Stimulated activated CD4-positive, alpha-beta T cell treated with anti-CD3 and anti-CD28 coated beads, Interleukin-12 subunit alpha, Interleukin-12 subunit beta, amount 100 ng/mL, for 24 hours (primary cell): ENCODE measurements at places on chromosomes 1 and 21.
A peak's percentile ranks its signal among the peaks of the same experiment; 100 is the strongest.

- peak; percentile 65 for DNase-seq
Observed at GRCh38 chr1:17125756-17126237, 6.5 kb upstream of the PADI2 start.

GRCh38 chr21:17492415-17493168, 20.3 kb upstream of the CXADR start:
- DNase-seq: no peak

GRCh38 chr1:11486231-11487009, 7.5 kb downstream of the DISP3 start:
- no peak for DNase-seq

DNA sequence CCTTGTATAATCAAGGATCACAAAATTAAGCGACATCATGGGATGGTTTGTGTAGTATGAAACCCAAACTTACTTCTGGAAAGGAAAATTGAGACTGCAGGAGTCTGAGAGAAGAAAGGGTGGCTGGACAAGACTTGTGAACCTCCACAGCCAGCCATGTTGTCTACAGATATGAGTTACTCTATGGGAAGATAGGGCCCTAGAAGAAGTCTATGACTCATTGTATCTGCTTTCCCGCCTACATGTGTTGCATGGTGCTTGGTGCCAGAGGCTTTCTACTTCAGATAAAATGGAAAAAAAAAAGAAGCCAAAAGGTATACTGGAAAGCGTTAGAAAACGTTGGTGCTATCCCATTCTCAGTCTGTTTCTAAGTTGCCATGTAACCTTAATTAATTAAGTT, 18.7 kb upstream of the OR6N2 start:
- DNase-seq: no peak

DNA sequence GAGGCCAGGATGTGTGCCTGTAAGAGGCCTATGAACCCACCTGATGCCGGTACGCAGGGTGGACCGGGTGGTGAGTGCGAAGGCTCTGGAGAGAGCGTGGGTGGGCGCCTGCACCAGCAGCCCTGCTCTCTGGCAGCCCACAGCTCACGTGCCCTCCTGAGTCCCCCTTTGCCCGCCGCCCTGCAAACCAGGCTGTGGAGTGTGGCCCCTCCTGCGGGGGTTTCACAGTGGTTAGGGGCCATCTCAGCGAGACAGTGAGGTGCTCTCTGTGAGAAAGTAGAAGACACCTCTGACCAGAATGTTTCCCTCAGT, 22.3 kb downstream of the RHBG start:
- DNase-seq: no peak

GRCh38 chr1:76267631-76268030, 193.1 kb downstream of the ST6GALNAC3 start:
- DNase-seq: no peak

- no peak for DNase-seq
Observed at GRCh38 chr21:42117967-42118780, 47.1 kb downstream of the UMODL1 start.

DNA sequence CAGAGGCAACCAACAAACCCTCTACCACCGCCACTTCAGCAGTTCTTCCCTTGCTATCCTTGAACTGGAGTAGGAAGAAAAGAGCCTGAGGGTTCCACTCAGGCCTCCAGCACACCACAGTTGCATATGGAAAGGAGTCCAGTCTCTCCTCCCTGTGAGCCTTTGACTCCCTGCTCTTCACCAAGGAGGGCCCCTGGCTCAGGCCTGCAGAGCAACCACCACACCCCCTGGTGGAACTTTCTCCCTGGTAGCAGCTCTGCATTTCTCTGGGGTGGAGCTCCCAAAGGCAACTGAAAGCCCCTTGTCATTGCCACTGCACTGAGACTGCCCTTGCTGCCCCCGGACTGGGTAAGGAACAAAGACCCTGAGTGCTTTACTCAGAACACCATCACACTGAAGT, 1021.5 kb upstream of the ADGRL2 start:
- no peak for DNase-seq

DNA sequence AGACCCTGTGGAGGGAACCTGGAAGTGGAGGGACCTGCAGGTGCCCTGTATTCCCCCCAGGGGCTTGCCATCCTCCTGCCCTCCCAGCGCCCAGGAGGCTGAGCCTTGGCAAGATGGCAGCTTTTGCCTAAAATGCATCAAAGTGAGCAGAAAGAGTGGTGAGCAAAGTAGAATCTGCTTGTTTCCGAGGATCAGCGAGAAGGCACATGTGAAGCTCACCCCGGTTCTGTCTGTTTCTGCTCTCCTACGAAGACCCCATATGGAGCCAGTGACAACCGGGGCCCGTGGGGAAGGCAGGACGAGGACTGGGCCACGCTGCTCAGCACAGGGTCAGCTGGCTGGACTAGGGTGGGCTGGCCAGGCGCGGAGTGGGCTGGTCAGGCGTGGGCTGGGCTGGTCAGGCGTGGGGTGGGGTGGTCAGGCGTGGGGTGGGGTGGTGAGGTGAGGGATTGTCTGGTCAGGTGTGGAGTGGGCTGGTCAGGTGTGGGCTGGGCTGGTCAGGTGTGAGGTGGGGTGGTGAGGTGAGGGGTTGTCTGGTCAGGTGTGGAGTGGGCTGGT, 5.2 kb upstream of the FNDC10 start:
- no peak for DNase-seq

GRCh38 chr1:8361198-8361849, 43.4 kb downstream of the SLC45A1 start:
- DNase-seq: no peak

DNA sequence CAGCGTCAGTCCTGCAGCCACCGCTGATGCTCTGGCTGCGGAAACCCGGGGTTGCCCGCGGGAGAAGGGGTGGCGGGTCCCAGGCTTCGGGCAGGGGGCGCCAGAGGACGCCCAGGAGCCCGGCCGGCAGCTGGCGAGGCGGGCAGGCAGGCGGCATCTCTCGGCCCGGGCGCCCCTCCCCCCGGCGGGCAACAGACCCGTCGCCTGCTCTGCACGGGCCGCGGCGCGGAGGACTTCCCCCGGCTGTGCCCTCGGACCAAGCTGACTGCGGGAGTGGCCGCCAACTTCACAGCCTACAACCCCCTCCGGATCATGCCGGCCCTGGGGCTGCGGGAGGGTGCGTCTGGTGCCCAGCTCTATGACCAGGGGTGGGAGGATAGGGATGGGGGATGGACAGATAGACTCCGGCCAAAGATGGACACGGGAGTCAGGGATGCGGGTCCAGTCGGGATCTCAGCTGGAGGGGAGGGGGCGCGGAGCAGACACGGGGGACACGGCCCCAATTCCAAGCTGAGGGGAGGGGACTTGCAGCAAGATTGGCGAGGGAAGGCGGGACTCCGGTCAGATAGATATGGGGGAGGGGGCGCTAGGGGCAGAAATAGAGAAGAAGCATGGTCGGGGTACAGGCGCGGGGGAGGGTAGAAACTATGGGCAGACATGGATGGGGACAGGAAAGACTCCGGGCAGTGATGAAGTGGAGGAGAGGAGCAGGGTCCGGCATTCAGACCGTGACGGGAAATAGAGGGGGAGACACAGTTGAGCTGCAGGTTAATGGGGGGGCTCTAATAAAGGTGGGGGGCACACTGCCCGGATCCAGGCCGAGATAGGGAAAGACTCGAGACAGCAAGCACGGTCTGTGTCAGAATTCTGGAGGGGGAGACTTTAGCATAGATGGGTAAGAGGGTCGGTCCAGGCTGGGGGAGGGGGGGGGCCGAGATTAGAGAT, 1.1 kb downstream of the ADGRB2 start:
- DNase-seq: peak; percentile 34

DNA sequence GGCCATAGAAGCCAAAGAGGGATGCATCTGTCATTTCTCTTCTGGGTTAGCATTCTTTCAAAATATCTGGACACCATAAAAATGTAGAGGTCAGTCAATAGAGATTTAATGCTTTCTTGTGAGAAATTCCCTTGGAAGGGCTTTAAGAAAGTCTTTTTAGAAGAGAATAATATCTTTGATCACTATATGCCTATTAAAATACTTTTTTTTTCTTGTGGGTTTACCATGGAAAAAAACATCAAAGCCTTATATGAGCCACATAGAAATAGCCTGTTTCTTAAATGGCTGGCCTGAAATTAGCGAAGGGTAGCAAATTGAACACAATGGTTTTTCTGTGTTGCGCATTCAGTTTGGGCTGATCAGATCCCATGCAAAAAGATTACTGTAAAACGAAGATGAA, 36.8 kb downstream of the BACE2 start:
- no peak for DNase-seq

GRCh38 chr1:66764994-66765578, 12.8 kb downstream of the DYNLT5 start:
- DNase-seq: no peak

GRCh38 chr1:27394925-27395324, 2.5 kb downstream of the GPR3 start:
- DNase-seq: no peak

DNA sequence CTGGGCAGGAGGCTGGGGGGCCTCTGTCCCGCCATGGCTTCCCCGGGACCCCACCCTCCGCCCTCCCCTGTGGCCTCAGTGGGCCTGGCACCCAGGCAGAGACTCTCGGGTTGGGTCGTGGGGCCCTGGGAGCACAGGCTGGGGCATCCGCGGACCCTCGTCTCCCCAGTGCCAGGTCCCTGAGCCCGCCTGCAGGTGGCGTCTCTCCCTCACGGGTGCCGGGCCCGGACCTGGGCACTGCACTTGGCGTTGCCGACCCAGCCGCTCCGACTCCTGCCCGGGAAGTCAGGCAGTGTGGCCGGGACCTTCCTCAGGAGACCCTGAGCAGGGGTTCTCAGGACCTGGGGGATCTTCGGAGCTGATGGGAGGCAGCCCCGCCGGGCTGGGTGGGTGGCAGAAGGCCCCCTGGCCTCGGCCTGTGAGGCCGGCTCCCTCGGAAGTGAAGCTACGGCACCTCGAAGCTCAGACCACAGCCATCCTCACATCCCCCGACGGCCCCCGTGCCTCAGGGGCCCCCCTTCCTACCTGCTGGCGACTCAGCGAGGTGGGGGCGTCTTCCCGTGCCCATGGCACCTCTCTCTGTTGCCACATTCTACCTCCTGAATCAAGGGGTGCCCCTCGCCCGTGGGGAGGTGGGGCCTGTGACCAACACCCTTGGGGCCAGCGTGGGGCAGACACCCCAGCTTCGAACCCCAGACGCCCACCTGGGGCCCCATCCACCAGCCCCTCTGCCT, 6.4 kb upstream of the C1orf159 start:
- DNase-seq: peak; percentile 59

DNA sequence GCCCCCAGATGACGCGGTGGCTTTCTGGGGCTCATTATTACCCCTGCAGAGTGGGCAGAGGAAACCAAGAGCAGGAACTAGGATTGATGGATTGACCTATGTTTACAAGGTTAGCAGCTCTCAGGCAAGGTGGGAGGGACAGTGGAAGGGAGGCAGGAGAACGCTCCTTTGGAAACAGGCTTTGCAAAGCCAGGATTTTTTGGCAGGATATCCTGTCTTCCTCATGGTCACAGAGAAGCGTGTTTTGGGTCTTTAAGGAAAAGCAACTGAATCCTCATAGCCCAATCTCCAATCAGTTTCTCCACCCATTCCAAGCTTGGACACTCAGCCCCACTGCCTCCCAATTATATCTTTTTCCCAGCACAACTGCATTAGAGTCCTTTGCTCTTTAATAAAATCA, 105.6 kb upstream of the SOD1 start:
- no peak for DNase-seq

- DNase-seq: no peak
Observed at GRCh38 chr1:29177022-29177705, 4.5 kb downstream of the SRSF4 start.

GRCh38 chr1:168603501-168604110, 27.2 kb downstream of the XCL1 start:
- DNase-seq: peak; percentile 64

DNA sequence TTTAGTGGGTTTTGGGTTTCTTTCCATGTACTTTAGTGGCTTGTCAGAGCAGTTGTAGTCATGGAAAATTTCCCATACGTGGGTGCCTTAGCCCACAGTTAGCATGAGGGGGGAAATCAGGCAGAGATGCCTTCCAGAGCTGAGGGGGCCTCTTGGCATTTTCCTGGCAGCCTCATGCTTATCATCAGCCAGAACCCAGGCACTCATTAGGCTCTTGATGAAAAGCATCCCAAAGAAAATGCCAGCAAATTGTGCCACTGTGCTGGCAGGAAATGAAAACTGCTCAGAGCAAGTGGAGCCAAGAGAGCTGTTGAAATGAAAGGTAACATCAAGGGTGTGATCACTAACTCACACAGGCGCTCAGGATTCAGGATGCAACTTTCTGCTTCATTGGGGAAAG, 128.0 kb downstream of the TNNI3K start:
- no peak for DNase-seq

GRCh38 chr1:96878640-96879039, 157.1 kb downstream of the PTBP2 start:
- DNase-seq: no peak

- no peak for DNase-seq
Observed at GRCh38 chr1:110017792-110018191, 16.6 kb upstream of the STRIP1 start.

DNA sequence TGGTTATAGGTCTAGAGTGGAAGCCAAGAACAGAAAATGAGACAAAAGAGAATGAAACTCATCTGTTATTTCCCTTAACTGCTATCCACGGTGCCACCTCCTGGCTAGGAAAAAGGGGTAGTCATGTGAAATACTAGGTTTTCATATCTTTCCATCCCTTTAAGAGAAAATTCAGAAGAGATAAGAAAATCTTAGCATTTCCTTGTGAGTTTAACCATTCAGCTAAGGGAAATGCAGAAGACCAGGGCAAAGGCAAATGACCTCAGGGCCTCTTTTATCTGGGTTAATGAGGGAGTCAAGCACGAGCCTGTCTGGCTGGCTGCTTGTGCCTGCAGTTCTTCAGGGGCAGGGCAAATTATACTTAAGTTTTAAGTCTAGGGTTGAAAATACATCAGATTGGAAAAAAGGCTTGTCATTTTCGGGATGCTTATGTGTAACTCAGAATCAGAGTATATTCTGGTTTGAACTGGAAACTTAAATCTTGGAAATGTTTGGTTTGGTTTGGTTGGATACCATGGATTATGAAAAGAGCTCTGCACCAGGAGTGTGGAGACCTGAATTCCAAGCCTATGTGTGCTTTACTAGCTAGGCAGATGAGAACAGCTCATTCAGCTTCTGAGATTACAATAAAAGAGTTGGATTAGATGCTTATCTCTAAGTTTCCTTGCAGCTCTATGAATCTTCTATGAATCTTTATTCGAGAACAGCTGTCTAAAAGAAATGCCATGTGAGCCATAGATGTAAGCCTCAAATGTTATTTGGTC, 19.9 kb downstream of the NIBAN1 start:
- no peak for DNase-seq

GRCh38 chr1:118136187-118136941, 48.7 kb downstream of the SPAG17 start:
- DNase-seq: peak; percentile 31

DNA sequence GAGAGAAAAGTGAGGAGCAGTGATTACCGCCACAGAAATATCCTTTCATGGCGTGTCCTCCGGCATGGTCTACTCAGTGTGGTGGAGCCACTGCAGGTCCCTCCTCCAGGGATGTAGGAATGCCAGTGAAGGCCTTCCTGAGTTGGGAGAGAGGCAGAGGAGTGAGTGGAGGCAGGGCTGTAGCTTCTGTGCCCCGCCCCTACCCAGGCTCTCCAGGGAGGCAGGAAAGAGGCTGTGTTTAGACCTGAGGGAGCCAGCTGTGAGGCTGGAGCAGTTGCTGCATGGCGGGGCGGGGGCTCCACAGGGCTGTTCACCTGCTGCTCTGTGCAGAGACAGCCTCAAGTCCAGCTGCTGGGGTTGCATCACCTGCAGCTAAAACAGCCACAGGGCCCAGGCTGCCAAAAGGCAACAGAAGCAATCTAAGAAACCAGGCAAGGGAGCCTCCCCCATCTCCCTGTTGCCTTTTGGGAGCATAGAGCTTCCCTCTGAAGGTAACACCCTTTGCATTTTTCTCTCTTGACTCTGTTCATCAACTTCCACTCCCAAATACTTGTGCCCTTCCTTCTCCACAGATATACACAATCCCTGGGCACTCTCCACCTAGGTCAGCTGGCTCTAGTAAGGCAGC, 801 bp upstream of the ANXA9 start:
- no peak for DNase-seq
